Stimulated activated CD4-positive, alpha-beta T cell treated with anti-CD3 and anti-CD28 coated beads, TNF-alpha, amount 100 ng/mL, for 1 hour (primary cell): ENCODE measurements at places on chromosomes 4 and X.

DNA sequence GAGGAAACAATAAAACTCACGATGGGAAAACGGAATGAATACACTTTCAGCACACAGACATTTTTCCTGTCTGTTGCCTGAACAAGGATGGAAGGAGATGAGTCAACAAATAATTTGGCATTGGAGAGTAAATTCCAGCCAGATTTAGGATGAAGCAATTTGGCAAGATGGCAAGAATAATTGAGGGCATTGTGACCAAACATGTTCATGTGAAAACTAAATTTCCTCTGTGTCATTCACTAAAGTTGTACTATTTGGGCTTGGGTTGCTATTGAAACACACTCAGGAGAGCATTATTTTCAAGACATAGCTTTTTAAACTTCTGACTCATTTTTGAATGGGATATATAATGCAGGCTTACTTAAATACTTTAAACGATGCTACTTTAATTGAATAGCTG is 1614.4 kb downstream of the PCDH19 start:
- DNase-seq, result no peak

DNA sequence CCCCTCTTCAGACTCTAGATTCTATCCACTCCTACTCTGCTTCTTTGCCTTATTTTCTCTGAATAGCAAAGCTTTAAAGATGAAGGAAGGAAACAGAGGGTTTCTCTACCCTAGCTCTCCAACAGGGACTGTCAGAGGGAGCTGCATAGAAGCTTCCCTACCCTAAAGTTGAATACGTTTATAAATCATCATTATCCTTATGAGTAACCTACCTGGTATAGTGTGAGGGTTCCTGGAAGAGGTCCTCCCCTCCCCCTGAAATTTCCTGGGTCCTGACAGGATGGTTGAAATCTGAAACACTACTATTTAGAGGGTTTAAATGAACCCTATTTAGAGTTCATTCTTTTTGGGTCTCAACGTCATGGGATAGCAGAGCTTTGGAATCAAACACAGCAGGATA is 187.0 kb upstream of the RBPJ start:
- no peak for DNase-seq

- no peak for DNase-seq
These were observed 691.9 kb downstream of the TECRL start for GRCh38 chr4:63717384-63717783.

DNA sequence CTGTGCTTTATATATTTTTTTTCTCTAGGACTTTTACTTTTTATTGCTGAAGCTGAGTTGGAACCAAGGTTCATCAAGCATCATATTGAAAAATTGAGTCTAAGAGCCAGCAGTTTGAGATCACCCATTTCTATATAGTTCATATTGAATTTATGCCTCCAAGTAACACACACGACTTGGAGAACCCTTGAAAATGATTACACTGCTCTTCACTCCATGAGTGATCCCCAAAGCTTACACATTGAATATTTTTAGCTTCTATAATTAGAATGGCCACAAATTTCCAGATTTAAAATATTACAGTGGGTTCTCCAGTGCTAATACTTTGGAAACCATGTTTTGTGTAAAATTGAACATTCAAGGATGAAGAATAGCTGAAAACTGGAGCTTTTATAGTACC is 144.4 kb upstream of the SLC4A4 start:
- no peak for DNase-seq

DNA sequence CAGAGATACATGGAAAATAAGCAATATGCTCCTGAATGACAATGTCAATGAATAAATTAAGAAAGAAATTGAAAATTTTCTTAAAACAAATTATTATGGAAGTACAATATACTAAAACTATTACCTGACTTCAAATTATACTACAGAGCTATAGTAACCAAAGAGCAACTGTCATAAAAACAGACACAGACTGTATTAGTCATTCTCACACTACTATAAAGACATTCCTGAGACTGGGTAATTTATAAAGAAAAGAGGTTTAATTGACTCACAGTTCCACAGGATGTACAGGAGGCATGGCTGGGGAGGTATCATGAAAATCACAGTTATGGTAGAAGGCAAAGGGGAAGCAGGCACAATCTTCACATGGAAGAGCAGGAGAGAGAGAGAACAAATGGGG is 60.0 kb upstream of the CYSLTR1 start:
- DNase-seq, result no peak

GRCh38 chr4:184329659-184330400 is 112.2 kb upstream of the ENPP6 start:
- DNase-seq, result no peak

DNA sequence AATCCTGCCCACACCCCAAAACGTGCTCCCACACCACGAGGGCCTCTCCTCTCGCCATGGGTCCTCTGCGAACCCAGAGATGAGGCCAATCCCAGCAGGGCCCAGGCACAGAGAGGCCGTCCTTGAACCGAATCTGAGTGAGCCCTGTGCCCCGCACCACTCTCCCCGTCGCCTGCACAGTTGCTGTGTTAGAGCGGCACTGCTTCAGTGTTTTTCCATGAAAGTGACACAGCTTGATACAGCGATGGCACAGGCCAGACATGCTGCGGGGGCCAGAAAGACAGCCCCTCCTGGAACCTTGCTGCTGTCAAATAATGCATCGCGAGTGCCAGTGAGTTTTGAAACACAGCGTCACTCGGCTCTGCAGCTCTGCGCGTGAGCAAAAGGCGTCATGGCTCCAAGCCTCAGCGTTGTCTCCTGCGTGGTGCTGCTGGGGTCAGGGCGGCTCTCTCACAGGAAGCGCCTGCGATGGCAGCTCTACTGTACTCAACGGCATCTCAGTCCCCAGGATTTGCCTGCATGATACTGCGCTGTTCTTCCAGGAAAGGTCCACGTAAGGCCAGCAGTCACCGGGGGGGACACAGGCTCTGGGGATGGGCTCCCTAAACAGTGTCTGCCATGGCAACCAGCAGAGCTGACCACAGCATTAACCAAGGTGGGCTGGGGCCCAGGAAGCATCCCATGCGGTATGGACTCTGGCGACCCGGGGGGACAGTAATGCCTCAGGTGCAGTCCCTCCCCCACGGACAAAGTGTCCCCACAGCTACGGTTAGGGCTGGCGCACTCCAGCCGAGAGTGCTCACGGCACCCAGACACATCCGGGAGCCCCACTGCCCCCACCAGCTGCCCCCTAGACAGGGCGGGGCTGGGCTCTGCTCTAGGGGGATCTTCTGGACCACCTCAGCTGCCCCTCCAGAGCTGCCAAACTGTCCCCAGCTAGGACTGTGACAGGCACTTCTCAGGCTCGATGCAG is 63.1 kb downstream of the ACOX3 start:
- DNase-seq, result no peak

GRCh38 chr4:100042235-100042634 is 92.2 kb upstream of the H2AZ1 start:
- no peak for DNase-seq

GRCh38 chr4:76626686-76627465 is 191.8 kb downstream of the SHROOM3 start:
- DNase-seq, result no peak

- no peak for DNase-seq
These were observed 317.2 kb downstream of the PDGFC start for GRCh38 chr4:156654410-156654809.

DNA sequence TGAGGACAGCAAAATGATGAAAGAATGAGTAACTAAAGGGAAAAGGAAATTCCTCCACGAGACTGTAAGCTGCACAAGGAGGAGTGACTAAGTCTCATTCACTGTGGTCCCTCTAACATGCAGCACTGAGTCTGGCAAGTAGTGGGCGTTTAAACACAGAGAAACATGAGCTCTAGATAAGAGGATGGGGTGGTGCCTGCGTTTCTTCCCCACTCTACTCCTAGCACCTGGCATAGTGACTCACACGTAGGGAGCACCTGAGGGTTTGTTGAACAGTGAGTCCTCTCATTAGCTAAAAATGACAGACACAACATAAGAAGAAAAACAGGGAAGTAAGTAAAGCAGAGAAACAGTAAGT is 105.8 kb upstream of the CBR4 start:
- no peak for DNase-seq

DNA sequence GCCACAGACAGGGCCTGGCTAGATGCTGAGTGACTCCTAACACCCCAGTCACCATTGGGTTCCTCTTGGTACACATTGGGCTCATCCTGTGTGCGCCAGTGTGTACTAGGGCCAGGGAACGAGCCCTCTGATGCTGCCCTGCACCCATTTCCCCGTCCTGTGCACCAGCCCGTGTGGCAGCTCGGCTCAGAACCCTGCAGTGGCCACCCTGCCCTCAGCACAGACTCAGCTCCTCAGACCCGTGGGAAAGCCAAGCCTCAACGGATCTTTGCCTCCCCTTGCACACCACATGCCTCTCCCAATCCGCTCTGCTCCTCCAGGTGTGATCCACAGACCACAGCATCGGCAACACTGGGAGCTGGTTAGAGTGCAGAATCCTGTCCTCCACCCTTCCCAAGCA is 38.6 kb downstream of the EVC start:
- no peak for DNase-seq

GRCh38 chr4:147309434-147309833 is 171.5 kb upstream of the EDNRA start:
- DNase-seq, result no peak
